Mesenchymal stem cell (in vitro differentiated cells and primary cell): ENCODE measurements at places on chromosomes 2 and 18.

DNA sequence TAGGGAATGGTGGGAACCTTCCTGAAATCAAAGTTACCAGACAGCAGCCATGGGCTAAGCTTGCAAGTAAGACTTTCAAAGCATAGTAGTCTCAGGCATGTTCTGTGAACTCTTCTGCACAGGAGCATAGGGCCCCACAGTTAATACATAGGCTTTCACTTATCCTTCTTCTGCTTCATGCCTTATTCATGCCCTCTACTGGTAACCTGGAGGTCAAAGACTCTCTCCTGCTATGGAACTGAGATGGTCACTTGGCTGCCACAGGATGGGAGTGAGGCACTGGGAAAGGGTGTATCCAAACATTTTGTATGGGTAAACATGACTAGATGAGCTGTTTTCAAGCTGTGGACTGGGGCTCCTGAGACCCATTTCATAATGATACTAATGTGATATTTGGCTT is 49.1 kb upstream of the ZNF638 start:
- DNase-seq: no peak

DNA sequence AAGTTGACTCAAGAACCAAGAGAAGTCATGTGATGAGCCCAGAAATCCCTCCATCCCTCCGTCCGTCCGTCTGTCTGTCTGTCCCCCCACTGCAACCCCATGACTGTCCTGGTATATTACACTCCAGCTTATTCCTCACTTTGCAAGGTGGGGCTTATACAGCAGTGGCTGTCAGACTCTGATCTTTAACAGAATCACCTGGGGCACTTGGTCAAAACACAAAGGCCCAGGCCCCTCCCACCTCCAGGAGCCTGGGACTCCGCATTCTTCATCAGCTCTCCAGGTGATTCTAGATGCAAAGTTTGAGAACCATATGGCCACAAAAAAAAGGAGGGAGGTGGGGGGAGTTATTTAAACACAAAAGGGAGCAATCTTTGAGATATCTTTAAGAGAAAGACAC is 61.4 kb downstream of the MYO5B start:
- DNase-seq: no peak

DNA sequence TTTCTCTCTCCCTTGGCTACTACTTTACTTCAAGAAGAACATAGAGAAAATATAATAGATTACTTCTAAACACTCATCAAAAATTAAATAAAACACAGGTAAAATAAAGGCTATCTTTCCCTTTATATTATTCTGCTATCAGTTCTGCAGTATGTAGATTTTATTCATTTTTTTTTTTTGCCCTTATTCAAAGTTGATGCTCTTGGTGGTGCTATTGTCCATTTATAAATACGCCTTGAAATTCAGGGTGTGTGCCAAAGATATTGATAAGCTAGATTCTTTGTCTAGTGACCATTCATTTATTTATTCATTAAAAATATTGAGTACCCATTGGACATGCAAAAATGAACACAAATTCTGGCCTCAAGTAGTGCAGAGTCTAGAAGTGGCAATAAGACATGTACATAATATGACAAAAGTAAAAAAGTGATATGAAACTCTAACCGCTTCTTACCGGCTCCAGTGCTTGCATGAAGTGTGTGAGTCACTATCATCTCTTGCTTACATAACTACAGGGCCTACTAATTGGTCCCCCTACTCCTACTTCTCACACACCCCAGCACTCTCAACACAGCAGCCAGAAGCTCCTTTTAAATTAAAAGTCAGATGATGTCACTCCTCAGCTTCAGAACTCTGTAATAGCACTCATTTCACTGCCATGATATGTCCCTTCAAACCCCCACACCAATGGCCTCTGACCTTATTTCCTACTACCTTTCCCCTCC is 208.3 kb upstream of the FANCL start:
- DNase-seq: no peak

DNA sequence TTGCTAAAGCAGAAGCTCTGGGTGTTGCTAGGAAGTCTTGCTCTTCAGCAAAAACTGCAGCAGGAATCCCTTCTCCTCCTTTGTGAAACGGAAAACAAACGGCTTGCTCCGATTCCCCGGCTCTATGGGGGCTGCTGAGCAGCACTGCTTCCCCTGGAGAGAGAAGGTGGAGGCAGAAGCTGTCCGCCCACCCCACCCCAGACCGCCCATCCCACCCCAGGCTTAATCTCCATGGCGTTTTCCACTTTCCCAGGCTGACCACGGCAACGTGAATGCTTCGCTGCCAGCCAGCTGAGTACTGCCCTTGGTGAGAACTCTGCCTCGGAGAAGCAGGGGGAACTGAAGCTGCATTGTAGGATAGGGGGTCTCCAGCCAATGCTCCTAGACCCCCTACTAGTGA is 139.2 kb downstream of the BCL2 start:
- no peak for DNase-seq

DNA sequence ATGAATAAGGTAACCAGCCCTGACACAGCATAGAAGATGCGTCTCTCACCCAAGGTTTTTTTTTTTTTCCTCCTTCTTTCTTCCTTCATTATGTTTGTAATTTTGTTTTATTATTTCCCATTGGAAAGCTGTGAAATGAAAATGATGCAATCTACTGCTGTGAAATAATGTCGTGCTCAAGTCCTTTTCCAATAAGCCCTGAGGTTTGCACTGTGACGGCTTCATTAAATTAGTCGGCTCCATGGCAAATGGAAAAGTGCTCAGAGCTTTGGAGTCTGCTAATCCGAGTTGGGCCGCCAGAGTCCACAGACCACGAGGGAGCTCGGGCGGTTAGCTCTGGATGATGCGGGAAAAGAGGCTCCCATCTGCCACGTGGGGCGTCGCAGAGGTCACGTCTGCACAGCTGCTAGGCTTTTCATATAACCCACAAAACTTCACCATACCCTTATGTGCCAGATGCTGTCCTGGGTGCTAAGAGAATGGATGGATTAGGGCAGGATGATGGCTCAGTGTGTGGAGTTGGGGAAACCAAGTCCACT is 92.3 kb upstream of the CAPN13 start:
- DNase-seq: no peak

GRCh38 chr2:219634171-219634940 is 6.9 kb downstream of the SLC4A3 start:
- no peak for DNase-seq

DNA sequence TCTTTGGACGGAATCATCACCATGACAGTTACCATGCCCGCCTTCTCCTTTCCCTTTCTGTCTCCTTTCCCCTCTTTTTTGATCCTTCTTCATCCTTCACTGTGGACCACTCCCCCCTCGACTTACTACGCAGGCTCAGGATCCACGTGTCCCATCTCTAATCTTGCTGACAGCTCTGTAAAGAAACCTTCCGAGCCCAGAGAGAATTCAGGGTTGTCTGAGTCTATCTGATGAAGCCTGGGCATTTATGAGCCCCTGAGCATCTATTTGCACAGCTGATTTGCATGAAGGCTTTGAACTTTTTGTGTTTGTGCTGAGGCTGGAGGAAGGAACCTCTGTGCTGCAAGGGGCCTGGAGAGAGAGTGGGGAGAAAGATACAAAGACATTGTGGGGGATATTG is 50.7 kb downstream of the CIB4 start:
- no peak for DNase-seq

- DNase-seq: no peak
Measured at GRCh38 chr2:149587950-149588487, 444 bp upstream of the MMADHC start.

DNA sequence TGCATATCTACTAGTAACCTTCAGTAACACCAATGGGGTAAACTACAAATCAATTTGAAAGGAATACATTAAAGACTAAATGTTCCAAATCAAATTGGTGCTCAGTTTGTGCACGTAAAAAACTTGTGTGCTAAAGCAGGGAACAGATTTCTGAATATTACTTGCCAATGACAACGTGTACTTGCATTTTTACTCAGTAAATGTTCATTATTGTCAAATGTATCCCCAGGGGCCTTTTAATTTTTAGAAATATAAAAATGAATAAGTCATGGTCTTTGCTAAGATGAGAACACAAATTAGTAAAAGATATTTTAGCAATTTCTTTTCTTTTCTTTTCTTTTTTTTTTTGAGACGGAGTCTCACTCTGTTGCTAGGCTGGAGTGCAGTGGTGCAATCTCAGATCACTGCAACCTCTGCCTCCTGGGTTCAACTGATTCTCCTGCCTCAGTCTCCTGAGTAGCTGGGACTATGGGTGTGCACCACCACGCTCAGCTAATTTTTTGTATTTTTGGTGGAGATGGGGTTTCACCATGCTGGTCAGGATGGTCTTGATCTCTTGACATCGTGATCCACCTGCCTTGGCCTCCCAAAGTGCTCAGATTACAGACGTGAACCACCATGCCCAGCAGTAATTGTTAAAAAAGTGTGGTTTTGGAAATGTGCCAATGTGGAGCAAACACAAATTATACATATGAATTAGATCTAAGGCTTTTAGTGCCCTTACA is 52.6 kb downstream of the PMAIP1 start:
- no peak for DNase-seq

- DNase-seq: no peak
Measured at GRCh38 chr2:160484859-160485520, 8.6 kb downstream of the RBMS1 start.

DNA sequence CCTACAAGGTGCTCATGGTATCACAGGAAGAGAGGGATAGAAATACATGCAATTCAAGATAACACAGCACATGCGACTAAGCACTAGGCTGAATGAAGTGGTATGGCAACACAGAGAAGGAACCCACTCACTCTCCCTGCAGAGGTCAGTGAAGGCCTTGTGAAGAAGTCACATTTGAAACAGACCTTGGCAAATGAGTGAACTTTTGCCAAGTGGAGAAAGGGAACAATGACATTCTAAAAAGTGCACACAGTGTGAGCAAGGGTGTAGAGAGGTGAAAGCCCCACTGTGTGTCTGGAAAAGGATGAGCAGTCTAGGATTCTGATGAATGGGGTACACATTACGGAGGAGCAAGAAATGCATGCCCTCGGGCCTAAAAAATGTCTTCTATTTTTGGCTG is 23.3 kb downstream of the KLF7 start:
- DNase-seq: no peak
